ENCODE measurements at places on chromosomes 4 and X.

- no peak for DNase-seq
These were observed 19.8 kb upstream of the CCDC149 start for GRCh38 chr4:24932515-24933225.

DNA sequence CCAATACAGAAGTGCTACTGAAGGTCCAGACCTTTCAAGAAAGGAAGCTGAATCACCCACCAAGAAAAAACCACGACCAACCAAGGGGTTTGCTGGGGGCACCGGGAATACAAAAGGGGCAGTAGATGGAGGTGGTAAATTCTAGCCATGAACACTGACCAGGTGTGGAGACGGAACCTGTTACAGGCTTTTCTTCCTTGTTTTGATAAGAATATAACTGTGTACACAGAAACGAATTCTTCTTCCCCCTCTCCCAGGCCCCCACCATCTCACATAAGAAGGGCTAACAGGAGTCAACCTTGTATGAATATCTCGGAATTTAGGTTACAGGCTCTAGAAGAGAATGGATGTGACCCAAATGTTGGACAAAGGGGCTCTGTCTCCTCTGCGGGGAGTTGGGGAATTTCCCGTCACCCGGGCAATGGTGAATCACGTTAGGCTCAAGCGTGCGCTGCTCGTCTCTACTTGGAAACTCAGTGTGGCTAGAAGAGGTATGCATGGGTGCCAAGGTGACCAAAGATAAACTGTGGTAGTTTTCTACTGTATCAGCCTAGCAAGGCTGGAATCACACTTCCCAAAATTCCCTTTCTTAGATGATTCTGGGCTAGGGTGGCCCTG lies 87.0 kb downstream of the AFAP1 start:
- DNase-seq, result no peak

- DNase-seq, result no peak
These were observed 31.7 kb upstream of the CLDN34 start for GRCh38 chrX:9935436-9935835.

GRCh38 chr4:99612281-99612680 lies 37.7 kb downstream of the MTTP start:
- no peak for DNase-seq

DNA sequence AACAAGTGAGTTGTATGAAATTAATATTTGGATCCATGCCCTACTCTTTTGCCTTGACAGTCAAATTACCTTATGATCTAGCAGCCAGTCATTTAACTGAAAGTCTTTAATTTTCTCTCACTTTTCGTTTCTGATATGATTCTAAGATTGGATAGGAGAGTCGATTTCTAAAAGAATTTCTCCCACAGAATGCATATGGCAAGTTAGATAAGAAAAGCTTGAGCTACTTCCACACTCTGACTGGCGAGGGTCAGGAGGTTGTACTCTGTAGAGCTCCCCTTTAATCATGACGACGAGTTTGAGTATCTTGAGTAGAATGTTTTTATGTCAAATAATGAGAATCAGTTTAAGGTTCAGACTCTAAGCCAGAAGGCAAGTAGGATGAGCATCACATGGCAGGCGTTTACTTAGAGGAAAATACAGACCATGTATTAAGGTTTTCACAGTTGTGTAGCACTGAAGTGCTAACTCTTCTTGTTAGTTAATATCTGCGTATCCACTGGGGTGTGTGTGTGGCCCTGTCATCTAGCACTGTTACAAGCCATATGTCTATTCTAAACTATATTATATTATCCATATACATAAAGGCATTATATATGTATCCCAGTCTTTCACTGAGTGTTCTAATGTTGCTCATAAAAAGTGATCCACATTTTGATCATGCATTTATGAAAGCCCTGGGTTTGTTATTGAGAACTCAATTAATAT lies 37.8 kb downstream of the LRP2BP start:
- no peak for DNase-seq

- no peak for DNase-seq
These were observed 1540.5 kb downstream of the C4orf33 start for GRCh38 chr4:130636486-130636885.

DNA sequence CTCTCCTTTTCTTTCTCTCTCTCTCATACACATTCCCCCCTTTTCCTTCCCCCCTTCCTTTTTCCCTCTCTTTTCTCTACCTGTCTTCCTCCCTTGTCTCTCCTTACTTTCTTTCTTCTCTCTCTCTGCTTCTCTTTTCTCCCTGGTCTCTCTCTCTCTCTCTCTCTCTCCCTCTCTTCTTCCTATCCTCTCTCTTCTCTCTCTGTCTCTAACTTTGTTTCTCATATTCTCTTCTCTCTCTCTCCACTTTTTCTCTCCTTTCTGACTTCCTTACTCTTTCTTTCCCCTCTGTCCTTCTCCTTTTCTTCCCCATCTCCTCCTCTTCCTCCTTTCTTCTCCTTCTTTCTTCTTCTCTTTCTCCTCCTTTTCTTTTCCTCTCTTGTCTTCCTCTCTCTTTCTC lies 103.4 kb downstream of the ARSF start:
- no peak for DNase-seq

- DNase-seq, result no peak
These were observed 279.5 kb downstream of the ANKRD50 start for GRCh38 chr4:124433044-124433443.

DNA sequence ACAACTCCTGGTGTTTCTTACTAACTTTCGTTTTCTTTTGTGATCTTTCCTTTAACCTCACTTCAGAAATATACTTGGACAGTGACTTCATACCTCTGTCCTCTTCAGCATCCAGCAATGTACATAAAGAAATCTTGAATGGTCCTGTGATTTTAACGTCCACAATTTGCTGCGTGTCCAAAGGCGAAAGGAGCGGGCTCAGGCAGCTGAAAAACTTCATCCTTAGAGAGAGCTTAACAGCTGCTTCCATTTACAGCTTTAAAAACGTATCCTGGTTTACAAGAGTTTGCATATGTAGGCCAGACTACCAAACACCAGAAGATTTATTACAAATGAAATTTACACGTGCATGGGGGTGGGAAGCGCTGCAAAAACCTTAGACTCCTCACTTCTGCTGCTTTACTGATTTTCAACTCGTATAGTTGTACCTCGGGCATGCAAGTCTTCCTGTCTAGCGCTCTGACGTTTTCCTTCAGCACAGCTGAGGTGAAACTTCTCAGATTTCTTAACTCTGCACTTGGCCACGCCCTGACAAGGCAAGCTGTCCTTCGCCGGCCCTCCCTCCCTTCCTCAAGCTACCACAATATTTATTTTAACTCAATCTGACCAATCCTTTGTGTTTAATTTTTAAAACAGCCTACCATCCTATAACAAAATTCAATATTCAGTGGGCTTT lies 406.4 kb downstream of the FAM47A start:
- DNase-seq, result no peak

- no peak for DNase-seq
These were observed 13.4 kb downstream of the PDE5A start for GRCh38 chr4:119615068-119615719.

DNA sequence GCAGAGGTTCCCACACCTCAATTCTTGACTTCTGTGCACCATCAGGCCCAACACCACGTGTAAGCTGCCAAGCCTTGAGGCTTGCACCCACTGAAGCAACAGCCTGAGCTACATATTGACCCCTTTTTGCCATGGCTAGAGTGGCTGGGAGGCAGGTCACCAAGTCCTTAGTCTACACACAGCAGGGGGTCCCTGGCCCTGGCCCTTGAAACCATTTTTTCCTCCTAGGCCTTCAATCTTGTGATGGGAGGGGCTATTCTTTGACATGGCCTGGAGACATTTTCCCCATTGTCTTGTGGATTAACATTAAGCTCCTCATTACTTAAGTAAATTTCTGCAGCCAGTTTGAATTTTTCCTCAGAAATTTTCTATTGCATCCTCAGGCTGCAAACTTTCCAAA lies 336.6 kb downstream of the IL15 start:
- DNase-seq, result no peak

- no peak for DNase-seq
These were observed 4.5 kb upstream of the SH3TC1 start for GRCh38 chr4:8194306-8195242.

DNA sequence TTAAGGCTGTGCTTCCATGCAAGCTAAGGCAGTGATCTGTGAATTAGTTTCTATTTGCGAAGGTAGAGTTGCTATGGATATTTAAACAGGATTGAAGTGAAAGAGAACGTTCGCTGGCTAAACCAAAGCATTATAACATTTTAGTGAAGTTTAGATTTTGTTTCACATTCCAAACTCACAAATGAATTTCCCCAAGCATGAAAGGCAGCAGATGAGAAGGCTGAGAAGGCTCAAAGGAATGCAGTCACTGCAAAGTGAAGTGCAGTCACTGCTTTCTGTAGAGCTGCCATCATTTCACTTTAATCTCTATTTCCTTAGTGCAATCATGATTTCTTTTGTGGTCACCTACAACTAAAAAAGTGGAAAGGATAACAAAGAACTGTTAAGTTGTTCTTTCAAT lies 334.7 kb upstream of the NR3C2 start:
- DNase-seq, result no peak

GRCh38 chr4:176735300-176735699 lies 57.4 kb downstream of the VEGFC start:
- no peak for DNase-seq

DNA sequence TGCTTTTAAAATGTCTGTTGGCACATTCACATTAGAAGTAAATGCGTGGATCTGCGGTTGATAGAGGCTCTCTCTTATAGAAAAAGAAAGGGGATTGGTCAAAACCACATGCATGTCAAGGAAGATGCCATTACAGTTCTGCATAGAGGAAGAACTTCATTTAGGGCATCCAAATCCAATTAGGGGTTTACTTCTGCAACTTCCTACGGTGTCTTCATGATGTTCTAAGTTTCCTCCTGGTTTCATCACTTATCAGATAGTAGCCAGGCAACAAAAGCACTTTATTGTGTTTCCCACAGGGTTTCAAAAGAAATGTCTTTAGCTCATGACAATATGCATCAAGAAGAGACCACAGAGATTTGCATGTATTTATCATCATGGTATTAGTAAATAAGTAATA lies 136.0 kb upstream of the HPGD start:
- no peak for DNase-seq

GRCh38 chrX:111742018-111742417 lies 61.0 kb downstream of the ALG13 start:
- no peak for DNase-seq

DNA sequence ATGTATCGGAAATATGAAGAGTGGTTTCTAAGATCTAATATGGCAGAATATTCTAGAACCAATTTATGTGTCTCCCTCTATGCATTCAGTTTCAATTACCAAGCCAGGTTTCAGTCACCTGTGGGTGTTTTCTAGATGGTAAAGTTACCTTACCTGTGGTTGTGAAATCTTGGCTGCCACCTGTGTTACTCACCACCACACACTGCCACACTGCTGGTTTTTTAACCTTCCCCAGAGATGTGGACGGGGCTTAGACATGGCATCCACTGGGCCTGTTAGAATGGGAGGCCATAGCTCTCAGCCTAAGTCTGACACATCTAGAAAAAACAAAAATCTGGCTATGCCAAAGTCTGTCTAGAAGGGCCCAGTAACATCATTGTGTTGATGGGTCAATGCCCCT lies 896.5 kb upstream of the PABPC4L start:
- DNase-seq, result no peak

DNA sequence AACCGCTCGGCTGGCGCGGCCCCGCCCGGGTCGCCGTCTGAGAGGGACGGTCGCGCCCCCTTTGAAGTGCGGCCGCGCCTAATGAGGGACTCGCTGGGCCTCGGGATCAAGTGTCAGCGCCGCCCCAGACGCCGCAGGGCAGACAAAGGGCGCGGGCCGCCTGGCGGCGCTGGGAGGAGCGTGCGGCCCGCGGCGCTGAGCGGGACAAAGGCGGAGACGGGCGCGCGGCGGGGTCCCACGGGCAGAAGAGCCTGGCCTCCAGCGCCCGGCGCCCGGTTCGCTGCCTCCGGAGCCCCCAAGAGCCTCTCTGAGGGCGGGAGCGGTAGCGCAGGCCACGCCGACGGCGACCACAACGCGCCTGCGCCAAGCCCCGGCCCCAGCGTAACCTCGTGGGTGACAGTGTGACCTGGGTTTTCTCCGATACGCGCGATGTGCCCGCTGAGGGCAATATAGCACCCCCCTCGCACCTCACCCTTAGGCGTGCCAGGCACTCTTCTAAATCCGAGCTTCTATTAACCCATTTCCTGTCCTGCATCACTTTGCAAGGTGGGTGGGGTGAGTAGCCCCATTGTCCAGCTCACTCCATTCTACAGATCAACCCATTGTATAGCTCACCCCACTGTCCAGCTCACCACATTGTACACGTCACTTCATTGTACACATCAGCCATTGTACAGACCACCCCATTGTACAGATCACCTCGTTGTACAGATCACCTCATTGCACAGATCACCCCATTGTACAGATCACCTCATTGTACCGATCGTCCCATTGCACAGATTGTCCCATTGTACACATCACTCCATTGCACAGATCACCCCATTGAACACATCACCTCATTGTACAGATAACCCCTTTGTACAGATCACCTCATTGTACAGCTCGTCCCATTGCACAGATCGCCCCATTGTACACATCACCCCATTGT lies 33.7 kb upstream of the STX18 start:
- peak; percentile 72 for DNase-seq

DNA sequence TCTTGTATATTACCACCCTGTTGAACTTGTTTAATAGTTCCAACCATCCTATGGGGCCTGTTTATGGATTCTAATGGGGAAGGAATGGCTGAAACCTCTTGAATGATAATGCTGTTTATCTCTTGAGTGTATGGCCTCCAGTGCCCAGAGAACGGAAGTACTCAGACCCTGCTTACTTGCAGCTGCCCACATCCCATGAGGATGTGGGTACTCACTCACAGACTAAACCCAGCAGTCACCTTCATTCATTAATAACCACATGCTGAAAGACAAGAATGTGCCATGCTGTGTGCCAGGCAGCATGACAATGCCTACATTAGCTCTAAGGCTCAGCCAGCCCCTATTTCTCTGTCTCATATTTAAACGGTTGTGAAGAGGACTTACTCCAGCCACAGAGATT lies 5.9 kb upstream of the ARMCX5 start:
- no peak for DNase-seq

GRCh38 chrX:16851421-16851820 lies 18.7 kb downstream of the RBBP7 start:
- DNase-seq, result no peak

GRCh38 chr4:10664408-10664807 lies 20.2 kb downstream of the CLNK start:
- DNase-seq, result no peak

GRCh38 chrX:125248931-125249330 lies 70.7 kb upstream of the TEX13C start:
- DNase-seq, result no peak

GRCh38 chr4:168647646-168648375 lies 151.0 kb downstream of the PALLD start:
- no peak for DNase-seq

DNA sequence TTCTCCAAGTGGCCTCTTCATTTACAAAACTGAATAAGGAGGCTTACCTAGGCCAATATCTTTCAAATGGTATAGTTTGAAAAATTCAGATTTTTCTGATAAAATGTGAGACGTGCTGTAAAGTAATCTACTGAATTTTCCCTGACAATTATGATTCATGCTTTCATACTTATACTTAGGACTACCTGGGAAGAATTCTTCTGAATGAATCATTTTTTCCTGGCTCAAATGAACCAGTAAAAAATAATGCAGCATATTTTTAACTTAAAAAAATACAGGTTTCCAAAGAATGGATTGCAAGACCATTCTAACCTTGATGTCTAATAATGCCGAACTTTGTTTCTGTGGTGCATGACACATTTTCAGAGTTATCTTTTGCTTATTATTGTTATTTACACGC lies 375.4 kb downstream of the ZNF674 start:
- no peak for DNase-seq

GRCh38 chrX:19661961-19662360 lies 146.7 kb upstream of the MAP3K15 start:
- DNase-seq, result no peak

Measured in activated CD8-positive, alpha-beta memory T cell treated with anti-CD3 and anti-CD28 coated beads, Interleukin-2, amount 50 U/mL, for 4 hours (primary cell).